ENCODE measurements at places on chromosomes 4 and X.

- no peak for DNase-seq
Observed at GRCh38 chrX:20437683-20438082, 171.0 kb upstream of the RPS6KA3 start.

GRCh38 chr4:153809916-153810810, 21.3 kb upstream of the SFRP2 start:
- no peak for DNase-seq

DNA sequence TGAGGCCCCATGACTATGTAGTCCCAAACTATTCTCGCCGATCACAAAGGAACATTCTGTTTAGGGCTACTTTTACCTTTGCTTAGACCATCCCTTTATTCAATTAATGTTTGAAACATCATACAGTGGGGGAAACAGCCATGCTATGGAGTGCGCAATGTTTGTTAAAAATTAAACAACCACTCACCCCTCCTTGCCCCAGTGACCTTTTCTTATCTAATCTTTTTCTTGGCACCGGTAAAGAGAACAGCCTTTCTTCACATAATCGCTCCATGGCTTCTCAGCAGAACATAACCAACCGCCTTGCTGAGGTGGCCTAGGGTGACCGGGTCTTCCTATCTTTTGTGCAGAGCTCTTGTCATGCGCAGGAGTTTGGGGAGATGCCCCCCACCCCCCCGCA, 152.6 kb downstream of the VCX3A start:
- DNase-seq, result no peak

GRCh38 chrX:101460669-101461068, 24.6 kb upstream of the ARMCX4 start:
- no peak for DNase-seq

DNA sequence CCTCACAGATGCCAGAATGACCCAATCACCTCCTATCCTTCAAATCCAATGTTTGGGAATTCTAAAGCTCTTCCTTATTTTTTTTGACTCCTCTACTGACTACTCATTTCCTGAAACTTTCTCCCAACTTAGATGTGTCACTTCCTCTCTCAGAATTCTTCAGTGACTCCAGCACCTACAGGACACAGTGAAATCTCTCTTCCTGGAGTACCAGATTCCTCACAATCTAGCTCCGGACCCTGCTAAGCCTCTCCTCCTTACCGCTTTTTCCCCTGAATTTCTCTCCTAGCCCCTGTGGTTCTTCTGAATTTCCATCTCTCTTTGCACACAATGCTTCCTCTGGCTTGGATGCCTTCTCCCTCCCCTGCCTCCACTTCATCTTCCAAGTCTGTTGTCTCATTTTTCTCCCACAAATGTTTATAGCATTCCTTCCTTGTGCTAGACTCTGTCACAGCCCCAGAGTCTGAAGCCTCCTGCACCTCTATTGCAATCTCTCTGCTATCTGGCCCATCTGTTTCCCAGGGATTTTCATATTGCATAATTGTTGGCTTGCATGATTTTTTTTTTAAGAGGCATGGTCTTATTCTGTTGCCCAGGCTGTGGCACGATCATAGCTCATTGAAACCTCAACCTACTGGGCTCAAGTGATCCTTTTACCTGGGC, 80.1 kb downstream of the ANAPC4 start:
- no peak for DNase-seq

DNA sequence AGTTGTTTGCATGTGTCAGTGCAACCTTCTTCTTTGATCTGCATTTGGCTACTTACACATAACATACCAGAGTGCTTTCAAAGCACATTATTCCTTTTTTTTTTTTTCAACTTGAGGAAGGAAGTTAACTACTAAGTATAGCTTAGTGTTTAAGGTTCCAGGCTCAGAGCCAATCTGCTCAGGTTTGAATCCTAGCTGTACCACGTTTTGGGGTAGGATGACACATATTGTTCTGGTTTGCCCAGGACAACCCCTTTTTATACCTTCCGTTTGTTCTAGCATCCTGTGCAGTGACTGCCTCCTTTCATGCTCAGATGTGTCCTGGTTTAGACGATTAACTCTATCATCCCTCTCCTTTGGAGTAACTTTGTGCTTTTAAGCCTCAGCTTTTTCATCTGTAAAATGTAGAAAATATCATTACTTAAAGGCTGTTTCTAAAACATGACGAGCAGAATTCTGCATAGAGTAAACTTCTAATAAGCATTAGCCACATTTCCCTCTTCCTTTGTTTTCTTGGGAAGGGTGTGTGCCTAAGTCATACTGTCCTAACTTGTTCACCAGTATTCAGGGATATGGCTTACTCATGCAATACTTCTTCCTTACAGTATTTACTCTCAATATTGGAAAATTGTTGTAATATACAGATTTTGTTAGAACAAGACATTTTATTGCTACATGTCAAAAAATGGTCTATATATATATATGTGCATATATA, 281.3 kb downstream of the C4orf33 start:
- DNase-seq, result no peak

- no peak for DNase-seq
Observed at GRCh38 chrX:2490634-2491033, 10.1 kb downstream of the DHRSX start.

DNA sequence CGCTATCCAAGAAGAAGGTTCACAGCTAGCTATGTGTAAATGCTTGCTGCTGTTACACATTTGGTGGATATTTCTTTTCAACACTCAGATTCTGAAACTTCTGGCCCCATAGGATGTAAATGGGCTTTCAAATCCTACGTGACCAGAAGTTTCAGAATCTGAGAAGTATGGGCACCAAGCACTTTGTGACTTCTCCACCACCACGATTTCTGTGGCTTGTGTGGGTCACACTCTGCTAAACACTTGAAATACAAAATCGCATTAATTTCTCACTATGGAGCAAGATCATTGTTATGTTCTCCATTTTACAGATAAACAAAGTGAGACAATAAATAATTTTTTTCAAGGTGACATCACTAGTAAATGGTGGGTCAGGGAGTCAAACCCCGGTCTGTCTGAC, 259.4 kb upstream of the JADE1 start:
- no peak for DNase-seq

DNA sequence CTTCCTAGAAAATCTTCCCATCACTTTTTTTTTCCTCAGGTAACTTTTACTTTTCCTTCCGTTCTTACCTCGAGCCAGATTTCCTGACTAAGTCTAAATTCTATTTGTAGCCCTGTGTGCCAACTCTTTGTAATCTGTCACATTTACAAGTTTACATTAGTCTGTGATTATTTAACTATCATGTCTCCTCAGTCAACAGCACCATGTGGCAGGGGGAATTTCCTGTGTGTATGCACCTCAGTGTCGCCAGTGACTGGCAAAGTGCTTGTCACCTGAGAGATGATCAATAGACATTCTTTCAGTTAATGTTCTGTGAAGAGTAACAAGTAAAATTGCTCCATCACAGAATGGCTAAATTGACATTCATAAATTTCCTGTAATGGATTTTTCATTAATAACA, 468.5 kb downstream of the PDGFC start:
- no peak for DNase-seq

DNA sequence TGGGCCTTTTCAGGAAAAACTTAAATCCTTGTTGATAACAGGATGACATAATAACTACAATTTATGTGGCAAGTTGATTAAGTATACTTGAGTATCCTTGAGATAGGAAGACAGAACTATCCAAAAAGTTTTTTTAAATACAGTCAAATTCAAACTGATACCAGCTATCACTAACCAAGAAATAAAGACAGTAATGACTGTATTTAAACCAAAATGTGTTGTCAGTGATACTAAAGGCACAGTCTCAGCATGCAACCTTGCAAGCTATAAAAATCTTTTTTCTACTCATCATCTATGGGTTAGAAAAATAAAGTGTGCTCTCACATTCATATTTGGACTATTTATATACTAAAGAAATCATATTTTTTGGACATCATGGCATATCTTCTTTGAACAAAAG, 64.7 kb downstream of the PAPSS1 start:
- no peak for DNase-seq

GRCh38 chrX:41122664-41123257, 37.5 kb downstream of the USP9X start:
- no peak for DNase-seq

DNA sequence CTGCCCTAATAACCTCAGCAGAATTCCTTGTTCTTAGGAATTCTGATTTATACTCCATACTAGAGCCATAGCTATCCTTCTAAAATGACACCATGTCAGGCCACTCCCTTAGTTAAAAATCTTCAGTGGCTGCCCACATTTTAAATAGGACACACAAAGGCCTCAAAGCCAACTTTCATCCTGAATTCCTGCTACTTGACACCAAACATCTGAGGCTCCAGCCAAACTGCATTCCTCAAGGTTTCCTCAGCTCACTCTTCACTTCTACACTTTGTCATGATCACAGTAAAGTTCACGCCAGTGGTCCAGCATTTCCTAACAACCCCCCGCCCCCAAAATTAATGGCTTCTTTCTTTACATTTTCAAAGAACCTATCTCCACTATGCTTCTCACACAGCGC, 124.3 kb downstream of the ADGRA3 start:
- DNase-seq, result no peak
